ENCODE measurements at places on chromosomes 1 and 21. TPM values are rescaled to one million over a fixed set of nuclear protein-coding genes. Genes with fewer than 3 reads are reported as not detected.

EFNA3 gene
- 10.6 TPM for total RNA-seq

RNU1-2 gene
- 73,230 TPM for total RNA-seq

OXCT2 gene
- total RNA-seq = 0.49 TPM

RSPH1 gene
- 0.98 TPM for total RNA-seq

RNU1-3 gene
- total RNA-seq = 73,230 TPM

LGR6 gene
- total RNA-seq = 0.49 TPM

All from temporal lobe (tissue), 4 donors.